ENCODE measurements at places on chromosomes 4 and X.

DNA sequence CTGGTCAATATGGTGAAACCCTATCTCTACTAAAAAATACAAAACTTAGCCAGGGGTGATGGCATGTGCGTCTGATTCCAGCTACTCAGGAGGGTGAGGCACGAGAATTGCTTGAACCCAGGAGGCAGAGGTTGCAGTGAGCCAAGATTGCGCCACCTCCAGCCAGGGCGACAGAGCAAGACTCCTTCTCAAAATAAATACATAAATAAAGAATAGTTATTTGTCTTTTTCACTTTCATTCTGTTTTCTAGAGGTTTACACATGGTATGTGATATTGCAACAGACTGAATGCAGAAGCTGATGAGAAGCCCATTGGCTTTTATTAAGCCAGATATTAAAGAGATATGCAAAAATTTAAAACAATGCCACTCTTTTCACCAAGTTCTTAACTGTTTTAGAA is 8.2 kb downstream of the KLHL15 start:
- DNase-seq = no peak

DNA sequence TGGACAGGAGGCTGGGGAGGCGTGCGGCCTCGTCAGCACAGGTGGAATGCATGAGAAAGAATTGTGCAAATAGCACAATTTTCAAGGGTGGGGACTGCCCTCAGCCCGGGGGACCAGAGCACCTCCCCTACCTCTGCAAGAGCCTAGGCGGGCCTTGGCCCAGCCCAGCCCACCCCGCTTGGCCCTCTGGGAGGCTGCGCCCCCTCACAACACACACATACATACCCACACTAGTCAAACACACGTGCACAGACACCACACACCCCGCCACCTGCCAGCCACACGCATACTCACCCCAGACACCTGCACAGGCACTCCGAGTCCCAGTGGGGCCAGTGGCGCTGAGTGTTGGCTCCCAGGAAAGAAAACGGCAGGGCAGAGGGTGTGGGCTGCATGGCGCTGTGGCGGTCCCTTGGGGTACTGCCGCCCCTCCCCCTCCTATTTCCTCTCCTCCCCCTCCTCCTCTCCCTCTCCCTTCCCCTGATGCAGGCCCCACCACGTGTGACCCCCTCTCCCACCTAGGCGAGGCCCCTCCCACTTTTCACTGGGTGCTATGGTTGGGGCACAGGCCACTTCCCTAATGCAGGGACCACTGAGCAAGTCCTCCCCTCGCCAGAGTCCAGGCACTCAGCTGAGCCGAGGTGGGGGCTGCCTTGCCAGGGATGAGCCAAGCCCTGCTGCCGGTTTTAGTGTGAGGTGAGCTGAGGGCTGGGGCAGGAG is 84.5 kb downstream of the FAM53A start:
- no peak for DNase-seq

- DNase-seq = no peak
These were observed 55.5 kb upstream of the ADGRG2 start for GRCh38 chrX:19177721-19178120.

DNA sequence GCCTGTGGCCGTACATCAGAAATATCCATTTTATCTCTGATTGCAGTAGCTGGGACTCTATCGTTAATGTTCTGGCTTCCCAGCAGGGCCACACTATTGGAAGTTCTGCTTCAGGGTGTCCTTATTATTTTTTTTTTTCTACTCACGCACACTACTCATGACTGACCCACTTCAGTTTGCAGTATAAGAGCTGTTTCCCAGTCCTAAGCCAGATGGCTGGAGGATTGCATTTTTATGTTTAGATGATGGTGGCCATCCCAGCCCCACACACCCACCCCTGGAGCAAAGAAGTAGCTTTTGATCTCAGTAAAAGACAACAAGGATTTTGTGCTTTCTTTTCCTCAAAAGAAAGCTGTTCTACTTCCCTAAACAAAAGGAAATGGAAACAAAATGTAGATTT is 557.0 kb upstream of the GALNTL6 start:
- no peak for DNase-seq

- no peak for DNase-seq
These were observed 230.7 kb downstream of the NR3C2 start for GRCh38 chr4:148211533-148211932.

GRCh38 chrX:51148848-51149247 is 183.8 kb upstream of the NUDT10 start:
- DNase-seq = no peak

GRCh38 chr4:141797966-141798365 is 161.6 kb downstream of the IL15 start:
- DNase-seq = no peak

- DNase-seq = no peak
These were observed 34.3 kb downstream of the GPC4 start for GRCh38 chrX:133380711-133381619.

- no peak for DNase-seq
These were observed 11.2 kb downstream of the IDS start for GRCh38 chrX:149493567-149494562.

DNA sequence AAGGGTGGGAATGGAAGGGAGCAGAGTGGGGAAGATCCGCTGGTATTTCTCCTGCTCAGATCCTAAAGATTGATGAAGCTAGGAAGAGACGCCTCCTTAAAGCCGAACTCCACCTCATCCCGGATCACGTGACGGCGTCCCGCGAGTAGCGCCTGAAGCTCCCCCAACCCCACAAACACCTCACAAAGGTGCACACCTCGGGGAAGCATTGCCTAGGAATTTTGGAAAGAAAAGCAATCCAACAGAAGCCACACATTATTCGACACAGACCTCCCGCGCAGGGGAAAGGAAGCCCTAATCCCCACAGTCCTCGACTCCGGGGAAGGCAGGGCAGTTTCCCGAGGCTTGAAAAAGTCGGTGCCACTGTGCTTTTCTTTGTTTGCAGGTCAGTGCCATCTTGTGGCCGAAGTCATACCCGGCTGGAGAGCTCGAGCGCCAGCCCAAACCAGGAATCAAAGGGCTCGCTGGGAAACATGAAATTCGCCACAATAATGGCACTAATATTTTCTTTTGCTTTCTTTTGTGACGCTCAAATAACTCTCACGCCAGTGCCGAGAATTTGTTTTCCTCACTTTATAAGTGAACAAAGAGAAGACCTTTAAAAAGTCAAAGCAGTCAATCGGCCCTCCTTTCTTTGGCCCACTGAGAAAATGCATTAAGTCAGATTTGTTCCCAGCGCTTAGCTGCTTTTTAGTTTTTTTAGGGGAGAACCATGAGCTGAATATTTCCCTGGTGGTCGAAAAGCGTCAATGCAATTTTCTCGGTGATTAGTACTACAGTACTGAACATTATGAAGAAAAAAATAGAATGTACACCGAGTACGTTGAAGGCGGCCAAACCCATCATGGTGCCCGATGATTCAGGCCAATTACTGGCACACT is at the start of gene NPY1R:
Gene NPY1R (minus strand): TSS at position 71 of the 881 bp plus-strand sequence. CDS start 6,042 bp downstream, outside the sequence.
- peak; percentile 62 for DNase-seq

GRCh38 chr4:153211986-153212728 is 7.9 kb downstream of the TRIM2 start:
- peak; percentile 61 for DNase-seq

DNA sequence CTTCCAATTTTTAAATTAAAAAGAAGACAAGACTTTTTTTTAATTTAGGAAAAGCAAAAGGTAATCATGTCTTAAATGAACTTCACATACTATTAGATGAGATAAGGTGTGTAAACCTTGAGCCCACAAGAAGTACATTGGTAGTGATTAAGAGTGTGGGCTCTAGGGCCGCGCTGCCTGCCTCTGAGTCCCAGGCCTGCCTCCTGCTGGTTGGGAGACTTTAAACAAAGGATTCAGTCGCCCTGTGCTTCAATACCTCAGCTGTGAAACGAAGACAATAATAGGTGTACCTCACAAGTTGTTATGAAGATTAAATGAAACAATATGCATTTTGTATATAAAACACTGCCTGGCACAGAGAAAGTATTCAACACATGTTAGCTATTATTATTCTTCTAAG is 95.9 kb upstream of the MYOZ2 start:
- DNase-seq = no peak

All from fibroblast of the conjunctiva (primary cell).